ENCODE measurements at places on chromosomes 12 and 14.
A peak's percentile ranks its signal among the peaks of the same experiment; 100 is the strongest.

DNA sequence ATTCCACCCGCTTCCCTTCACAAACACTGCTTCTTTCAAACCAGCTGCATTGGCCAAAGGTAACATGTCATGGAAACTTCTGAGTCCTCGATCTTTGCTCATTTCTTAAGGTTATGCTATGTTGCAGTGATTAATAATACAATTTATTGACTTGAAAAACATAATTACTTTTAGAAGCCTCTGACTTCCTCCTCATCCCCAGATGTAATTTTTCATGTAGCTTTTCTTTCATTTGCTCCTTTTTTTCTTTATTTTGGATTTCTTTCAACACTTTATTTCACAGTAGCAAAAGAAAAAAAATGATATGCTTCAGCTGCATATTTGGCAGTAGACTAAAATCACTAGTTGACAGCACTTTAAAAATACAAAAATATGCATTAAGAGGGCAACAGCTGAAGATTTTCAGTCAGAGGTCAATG is 116.2 kb downstream of the LRRIQ1 start:
- DNase-seq: no peak

- DNase-seq: no peak
Measured at GRCh38 chr14:62301911-62302310, 539.7 kb downstream of the SNAPC1 start.

- DNase-seq: no peak
Measured at GRCh38 chr12:51932218-51933076, 19.1 kb upstream of the ACVR1B start.

DNA sequence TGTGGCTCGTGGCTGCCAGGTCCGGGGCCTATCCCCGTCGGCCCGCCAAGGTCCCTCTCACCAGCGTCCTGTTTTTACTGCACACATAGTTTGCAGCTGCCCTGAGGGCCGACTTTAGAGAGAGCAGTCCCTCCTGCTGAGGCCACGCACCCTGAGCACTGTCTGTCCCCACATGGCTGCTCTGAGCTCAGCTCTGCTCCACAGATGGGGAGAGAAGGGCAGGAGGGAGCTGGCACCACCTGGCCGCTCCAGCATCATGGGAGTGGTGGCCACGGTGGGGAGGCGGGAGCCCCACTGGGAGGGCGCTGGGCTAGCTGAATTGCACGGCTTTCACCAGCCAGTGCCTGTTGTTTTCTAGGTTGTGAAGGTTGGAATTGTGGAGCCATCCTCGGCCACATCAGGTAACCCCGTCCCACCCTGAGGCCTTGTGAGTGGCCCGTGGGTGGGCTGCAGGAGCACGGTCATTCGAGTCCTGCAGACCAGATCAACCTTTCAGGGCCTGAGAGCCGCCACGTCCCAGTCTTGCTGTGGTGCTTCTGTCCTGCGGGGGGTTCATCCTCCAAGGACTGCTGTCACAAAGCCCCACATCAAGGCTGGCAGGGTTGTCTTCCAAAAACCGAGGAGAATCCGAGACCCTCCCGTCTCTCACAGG is 7.4 kb upstream of the TEX22 start:
- DNase-seq: no peak

DNA sequence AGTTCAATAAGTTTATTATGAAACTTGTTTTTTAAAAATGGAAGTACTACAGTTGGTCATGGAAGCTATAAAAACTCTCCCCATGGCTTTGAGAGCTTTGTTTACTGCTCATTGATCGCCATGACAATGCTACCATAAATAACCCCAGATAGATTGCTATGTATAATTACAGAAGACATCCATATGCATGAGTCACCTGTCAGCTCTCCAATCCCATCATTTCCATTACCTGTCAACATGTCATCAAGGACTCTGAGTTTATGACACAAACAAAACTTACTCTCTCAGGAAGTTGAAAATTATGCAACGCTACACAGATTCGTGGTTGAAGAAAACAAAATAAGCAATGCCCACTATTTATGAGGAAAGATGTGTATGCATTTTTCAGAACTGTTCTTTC is 144.4 kb downstream of the SEC23A start:
- no peak for DNase-seq

- no peak for DNase-seq
Measured at GRCh38 chr14:102218688-102219087, 79.0 kb downstream of the WDR20 start.

DNA sequence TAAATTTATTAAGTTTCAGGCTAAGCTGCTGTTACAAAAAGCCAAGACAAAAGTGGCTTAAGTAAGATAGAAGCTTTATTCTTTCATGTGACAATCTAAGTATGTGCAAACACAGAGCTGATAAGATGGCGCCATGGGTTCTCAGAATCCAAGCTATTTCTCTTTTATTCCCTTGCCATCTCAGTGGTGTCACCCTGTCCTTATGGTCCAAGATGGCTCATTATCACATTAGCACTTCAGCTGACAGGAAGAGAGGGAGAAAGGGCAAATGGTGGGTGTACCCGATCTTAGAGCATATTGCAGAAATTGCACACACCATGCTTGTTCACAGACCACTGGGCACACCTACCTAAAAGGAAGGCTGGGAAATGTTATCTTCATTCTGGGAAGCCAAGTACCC is 211.7 kb downstream of the TMTC2 start:
- no peak for DNase-seq

GRCh38 chr14:58755031-58755925 is 117.5 kb downstream of the DACT1 start:
- DNase-seq: no peak

- DNase-seq: no peak
Measured at GRCh38 chr12:120557589-120557988, 23.4 kb downstream of the RNF10 start.

GRCh38 chr12:72966684-72967083 is 694.5 kb downstream of the TRHDE start:
- no peak for DNase-seq

GRCh38 chr12:95202691-95203486 is 14.4 kb downstream of the FGD6 start:
- no peak for DNase-seq

DNA sequence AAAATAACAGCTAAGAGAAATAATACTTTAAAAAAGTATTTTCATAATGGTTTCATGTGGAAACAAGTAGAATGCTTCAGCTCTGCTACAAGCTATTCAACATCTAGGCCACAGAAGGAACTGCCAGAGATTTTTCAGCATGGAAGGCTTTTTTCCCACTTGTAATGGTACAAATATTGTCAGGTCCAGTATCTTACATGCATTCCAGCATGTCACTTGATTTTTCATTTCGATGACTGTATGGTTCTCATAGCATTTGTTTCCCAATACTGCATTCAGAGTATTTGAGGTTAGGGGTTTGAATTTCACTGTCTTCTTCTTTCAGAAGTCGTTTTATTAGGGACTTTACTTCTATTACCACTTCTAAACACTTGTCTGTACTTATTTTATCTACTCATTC is 1701.5 kb upstream of the FLRT2 start:
- DNase-seq: no peak

DNA sequence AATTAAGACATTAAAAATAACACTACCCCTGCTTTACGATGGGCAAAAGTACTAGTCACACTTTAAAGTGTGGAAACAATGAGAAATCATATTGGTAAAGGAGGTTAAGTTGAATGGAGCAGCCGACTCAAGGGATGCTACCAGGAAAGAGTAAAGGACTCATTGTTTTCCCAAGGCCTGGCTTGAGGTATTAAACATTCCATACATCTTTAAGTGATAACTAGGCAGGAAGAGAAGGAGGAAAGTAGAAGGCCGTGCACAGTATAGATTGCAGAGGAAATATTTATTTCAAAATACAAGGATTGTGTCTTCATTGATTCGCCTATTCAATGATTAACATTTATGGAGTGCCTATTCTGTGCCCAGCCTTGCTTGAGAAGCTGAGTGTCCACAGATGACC is 20.6 kb upstream of the YARS2 start:
- no peak for DNase-seq

GRCh38 chr14:67265131-67265530 is 23.9 kb downstream of the PALS1 start:
- DNase-seq: no peak

GRCh38 chr12:62260733-62261683 is 804 bp downstream of the USP15 start:
- peak; percentile 61 for DNase-seq

DNA sequence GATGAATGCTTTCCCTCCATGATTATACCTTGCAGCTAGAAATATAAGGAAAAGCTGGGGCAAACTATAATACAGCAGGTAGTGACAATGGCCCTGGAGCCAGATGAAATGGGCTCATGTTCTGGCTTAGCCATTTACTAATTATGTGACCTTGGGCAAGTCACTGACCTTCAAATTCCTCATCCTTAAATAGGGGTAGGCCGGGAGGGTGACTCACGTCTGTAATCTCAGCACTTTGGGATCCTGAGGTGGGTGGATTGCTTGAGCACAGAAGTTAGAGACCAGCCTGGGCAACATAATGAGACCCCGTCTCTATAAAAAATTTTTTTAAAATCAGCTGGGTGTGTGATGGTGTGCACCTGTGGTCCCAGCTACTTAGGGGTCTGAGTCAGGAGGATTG is 155.4 kb downstream of the C12orf75 start:
- DNase-seq: no peak

GRCh38 chr14:90005939-90006530 is 50.3 kb downstream of the TDP1 start:
- DNase-seq: no peak

DNA sequence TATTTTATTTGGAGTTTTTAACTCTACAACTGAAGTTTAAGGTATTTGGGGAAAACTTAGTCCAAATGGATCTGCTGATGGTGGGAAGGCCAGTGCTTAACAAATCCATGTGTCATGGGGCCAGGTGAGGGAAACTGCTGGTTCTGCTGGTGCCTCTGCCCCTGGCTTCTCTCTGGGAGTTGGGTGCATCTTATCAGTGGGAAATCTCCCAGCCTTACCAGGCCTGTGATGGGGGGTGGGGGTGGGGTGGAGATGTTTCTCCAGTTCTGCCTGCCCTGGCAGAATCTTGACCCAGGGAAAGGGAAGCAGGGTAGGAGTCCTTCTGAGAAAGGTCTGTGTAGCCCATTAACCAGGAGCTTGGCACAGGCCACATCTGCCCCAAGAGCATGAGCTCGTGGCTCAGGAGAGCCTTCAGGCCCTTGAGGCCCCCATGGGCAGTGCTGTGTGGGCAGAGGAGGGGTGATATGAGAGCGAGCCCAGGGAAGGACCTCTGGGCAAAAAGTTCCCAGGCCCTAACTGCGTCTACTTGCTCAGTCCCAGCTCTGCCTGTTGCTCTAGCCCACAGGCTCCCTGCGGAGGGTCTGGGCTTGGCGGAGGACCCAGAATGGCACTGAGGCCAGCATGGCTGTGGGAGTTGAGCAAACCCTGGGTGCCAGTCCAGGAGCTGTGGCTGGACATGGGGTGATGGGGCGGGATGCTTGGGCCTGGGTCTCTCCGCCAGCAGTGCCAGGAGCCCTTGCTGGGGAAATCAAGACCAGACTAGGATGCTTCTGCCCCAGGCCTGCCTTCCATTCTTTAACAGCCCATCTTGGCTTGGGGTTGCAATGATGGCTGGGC is 18.2 kb downstream of the VASH1 start:
- DNase-seq: no peak
